ENCODE measurements at places on chromosomes 2 and 18.

DNA sequence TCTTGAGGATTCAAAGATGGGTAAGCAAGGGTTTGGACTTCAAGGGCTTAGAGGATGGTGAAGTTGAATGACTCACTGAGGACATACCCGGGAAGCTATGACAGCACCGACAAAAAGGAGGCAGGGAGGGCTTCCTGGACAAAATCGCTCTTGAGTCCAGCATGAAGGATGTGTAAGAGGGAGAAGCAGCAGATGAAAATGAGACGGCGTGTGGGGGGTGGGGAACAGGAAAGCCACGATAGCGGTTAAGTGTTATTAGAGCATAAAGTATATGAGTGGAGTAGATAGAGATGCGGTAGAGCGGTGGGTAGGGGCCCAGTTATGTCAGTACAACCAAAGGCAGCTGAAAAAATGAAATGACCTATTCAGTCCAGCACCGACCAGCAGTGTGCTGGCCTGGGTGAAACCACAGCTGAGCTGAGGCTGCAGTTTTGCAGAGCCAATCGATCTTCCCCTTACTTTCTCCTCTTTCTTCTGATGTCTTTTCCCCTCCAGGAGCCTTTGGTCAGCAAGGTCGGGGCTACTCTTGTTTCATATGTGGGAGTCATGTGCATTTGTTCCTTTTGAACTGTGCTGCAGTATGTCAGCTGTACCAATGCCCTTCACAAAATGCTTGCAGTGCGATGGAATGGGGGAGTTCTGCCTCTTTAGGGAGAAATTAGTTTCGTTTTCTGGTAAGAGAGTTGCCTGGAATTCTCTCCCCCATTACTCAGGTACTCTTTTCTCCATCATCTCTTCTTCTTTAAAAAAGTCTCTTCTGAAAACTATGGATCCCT is 2.0 kb upstream of the THUMPD2 start:
- no peak for DNase-seq

- DNase-seq: no peak
Observed at GRCh38 chr18:50973367-50974126, 5.7 kb downstream of the ELAC1 start.

DNA sequence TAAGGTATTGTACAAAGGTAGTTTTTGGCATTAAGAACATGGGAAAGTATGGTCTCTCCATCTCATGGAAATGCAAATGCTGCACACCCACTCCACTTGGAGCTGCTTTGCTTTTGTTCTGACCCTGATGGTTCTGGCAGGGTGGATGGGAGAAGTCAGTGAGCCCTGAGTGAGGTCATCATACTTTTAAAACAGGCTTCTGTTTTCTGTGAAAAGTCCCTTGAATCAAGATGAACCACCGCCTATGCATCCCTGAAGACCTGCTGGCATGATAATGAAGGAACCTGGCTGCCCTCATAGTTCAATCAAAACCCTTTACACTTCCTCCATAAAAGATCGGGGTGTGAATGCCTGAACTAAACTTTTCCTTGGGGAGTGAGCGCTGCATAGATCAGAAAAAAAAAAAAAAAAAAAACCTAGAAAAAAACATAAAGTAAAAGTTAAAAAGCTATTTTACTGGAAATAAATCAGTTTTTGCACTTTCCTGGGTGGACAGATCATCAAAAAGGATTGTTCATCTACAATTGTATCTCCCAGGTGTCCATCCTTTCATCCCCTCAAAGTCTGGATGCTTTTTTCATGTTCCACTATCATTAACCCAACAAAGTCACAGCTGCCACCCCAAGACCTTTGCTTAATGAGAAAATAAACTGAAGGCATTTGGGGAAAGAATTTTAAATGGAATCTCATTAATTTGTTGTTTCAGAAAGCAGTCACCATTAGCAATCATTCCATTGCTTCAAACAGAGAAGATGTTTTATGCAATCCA is 728.1 kb upstream of the DDX18 start:
- no peak for DNase-seq

GRCh38 chr2:23354554-23354953 is 30.4 kb upstream of the KLHL29 start:
- no peak for DNase-seq

GRCh38 chr2:199556527-199557285 is 99.0 kb upstream of the SATB2 start:
- no peak for DNase-seq

DNA sequence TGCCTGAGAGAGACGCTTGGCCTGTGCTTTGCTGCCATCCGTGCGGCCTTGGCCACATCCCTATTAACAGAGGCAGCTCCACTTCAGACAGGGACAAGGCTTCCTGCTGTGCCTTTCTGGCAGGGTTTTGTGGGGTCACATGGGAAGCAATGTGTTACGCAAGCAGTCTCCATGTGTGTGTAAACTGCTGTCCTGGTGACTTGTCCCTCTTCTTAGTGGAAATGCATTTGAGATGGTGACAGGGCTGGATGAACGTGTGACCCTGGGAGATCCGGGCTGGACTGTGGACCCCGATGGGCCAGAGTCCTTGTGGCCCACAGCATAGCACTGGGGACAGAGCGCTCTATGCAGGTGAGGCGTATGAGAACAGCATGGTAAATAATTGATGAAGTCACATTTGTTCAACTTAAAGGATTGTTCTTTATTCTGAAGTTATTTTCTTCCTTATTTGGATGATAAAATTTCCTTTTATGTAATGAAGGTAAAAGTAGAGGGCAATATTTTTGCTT is 23.2 kb downstream of the ASB1 start:
- no peak for DNase-seq

DNA sequence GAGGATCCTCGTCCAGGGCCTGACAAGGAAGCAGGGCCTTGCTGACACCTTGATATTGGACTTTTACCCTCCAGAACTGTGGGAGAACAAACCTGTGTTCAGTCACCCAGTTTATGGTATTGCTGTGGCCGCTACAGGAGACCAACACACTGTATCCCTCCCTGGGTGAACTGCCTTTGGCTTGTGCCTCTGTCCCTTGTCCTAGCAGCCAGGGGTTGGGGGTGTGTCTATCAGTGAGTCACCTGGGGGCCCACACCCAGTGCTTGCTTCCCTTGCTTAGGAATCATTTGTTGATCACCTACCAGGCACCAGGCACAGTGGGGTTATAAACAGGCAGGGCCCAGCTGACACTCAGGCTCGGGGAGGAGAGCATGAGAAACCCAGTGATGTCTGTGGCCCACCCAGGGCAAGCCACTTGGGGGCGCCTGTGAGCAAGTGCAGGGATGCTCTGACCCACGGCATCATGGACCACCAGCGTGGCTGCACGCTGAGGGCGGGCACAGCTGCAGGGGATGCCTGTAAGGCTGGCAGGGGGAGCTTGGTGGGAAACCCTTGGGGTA is 17.1 kb downstream of the TMEM185B start:
- DNase-seq: no peak

DNA sequence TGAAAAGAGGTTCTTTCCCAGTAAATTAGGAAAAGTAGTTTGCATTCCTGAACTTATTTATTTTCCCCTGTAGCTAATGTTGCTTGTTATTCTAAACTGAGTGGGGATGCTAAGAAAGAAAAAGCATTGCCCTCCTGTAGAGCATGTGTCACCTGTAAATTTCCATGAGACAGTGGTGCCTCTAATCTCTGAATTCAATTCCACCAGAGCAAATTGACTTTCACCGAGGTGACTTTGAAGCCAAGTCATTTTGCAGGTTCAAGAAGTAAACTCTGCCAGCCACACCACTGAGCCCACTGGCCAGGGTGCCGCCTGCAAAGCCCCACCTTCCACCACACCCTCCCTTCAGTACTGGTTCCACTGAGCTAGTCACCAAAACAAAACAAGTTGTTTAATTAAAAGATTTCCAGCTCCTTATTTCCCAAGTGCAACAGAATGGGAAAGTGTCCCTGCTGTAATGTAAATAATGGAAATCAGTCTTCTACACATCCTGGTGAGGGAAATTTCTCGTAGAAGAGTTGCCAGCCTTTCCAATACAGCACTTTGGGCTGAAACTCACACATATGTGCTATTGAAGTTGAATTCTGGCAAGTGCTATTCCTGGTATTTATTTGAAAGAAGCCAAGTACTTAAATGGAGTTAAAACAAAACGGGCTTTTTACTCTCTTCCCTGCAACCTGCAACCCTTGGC is 254.8 kb downstream of the RNF152 start:
- no peak for DNase-seq

- no peak for DNase-seq
Observed at GRCh38 chr2:102359527-102359926, 3.9 kb downstream of the IL18R1 start.

DNA sequence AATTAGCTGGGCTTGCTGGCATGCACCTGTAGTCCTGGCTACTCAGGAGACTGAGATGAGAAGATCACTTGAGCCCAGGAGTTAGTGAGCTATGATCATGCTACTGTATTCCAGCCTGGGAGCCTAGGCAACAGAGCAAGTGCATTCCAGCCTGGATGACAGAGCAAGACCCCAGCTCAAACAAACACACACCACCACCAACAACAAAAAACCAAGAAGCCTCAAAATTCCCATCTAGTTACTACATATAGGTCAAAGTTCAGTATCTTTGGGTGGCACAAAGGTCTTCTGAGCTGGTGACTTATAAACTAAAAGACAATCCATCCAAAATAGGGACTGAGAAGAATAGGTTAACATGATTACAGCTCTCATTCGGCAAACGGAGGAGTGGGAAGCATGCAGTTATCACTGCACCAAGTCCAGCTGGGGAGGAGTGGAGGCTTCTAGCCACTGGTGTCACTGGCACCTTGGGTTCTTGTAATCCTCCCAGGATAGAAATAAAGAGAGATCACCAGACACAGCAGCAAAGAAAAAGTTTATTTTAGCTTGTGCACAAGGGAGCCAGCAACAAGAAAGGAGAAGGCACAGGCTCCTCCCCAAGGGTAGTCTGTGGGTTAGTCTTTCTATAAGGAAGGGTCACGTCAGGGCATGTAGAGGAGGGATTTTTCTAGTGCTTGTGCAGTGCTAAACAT is 57.4 kb downstream of the SH2D6 start:
- no peak for DNase-seq

- no peak for DNase-seq
Observed at GRCh38 chr2:109710505-109711229, 83.4 kb upstream of the RGPD5 start.

GRCh38 chr2:179298666-179299065 is 34.0 kb upstream of the SESTD1 start:
- DNase-seq: no peak

DNA sequence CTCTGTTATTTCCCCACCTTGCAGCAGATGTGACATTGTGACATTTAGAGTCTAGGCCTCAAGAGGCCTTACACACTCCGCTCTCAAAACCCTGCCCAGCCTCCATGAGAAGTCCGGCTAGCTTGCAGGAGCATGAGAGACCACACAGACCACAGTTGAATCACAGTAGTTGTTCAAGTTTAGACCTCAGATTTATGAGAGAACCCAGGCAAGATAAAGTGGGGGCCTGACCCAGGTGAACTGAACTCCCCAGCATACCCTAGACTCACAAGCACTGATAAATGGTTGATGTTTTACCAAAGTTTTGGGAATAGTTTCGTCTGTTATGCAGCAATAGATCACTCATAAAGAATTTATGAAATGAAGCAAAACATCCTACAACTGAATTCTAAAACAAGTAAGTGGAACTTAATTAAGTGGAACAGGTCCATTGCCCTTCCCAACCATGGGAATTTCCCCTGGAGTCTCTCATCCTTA is 4.7 kb upstream of the STAT1 start:
- no peak for DNase-seq

DNA sequence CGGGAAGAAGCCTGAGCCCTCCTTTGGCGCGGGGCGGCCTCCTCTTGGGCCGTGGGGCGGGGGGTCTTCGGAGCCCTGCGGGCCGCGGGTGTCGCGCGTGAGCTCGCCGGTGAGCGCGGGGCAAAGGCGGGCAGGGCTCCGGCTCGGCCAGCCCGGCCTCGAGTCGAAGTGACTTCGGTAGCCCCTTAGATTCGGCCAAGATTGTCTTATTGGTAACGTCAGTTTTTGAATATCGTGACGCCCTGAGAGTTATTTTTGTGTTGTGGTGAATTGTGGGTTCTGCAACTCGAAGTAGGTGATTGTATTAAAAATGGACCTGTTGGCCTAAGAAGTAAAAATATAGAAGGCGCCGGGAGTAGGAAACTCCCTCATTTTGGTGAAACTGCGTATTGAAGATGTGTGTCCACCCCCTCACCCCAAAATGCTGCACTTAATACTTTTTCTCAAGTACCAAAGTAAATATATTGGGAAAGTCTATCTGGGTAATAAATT is 669 bp downstream of the MARCHF7 start:
- DNase-seq: no peak

- DNase-seq: no peak
Observed at GRCh38 chr18:48035556-48035860, 105.0 kb upstream of the SMAD2 start.

DNA sequence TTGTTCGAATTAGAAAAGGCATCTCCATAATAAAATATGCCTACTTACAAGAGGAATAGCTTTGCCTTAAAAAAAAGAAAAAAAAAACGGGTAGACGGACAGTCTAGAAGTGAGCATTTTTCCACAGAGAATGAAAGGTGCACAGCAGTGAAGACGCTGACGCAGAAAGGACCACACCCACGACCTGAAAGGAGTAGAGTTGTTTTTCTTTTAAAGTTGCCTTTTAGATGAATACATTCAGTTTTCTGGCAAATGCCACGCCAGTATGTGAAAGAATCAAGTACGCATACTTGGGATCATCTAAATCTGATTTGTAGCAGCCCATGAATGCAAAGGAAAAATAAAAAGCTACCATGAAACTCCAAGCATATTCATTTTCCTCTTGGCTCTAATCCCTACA is 809.2 kb upstream of the SOX11 start:
- no peak for DNase-seq

DNA sequence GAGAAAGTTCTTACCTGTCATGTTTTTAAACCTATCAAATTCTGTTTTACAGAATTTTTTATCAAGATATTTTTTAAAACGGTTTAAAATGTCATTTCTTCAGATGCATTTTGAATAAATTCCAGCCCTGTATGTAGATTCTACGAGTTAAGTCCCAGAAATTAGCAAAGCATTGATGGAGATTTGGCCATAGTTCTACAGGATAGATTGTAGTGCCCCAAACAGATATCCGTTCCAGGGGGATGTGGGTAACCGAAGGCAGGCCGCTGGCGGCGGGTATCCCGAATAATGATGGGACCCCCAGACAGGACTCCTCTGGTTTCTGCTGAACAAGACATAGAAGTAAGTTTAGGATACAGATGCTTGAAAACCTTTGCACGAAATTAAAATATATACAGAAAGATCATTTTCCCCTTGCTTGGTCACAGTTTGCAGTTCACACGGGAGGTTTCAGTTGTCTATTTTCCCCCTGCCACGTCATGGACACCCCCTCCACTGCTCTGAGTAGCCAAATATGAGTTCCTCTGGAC is 755 bp downstream of the NOL4 start:
- no peak for DNase-seq

- DNase-seq: no peak
Observed at GRCh38 chr2:66566726-66567399, 131.9 kb downstream of the MEIS1 start.

GRCh38 chr2:234406085-234406484 is 90.8 kb downstream of the ARL4C start:
- no peak for DNase-seq

- no peak for DNase-seq
Observed at GRCh38 chr2:18833941-18834340, 244.6 kb upstream of the NT5C1B start.

GRCh38 chr2:28521663-28522062 is 25.8 kb downstream of the PLB1 start:
- DNase-seq: no peak
